Activated CD4-positive, CD25-positive, alpha-beta regulatory T cell (primary cell): ENCODE measurements at places on chromosomes 1 and 21.

GRCh38 chr1:8162168-8162567 is 136.1 kb upstream of the ERRFI1 start:
- no peak for DNase-seq

DNA sequence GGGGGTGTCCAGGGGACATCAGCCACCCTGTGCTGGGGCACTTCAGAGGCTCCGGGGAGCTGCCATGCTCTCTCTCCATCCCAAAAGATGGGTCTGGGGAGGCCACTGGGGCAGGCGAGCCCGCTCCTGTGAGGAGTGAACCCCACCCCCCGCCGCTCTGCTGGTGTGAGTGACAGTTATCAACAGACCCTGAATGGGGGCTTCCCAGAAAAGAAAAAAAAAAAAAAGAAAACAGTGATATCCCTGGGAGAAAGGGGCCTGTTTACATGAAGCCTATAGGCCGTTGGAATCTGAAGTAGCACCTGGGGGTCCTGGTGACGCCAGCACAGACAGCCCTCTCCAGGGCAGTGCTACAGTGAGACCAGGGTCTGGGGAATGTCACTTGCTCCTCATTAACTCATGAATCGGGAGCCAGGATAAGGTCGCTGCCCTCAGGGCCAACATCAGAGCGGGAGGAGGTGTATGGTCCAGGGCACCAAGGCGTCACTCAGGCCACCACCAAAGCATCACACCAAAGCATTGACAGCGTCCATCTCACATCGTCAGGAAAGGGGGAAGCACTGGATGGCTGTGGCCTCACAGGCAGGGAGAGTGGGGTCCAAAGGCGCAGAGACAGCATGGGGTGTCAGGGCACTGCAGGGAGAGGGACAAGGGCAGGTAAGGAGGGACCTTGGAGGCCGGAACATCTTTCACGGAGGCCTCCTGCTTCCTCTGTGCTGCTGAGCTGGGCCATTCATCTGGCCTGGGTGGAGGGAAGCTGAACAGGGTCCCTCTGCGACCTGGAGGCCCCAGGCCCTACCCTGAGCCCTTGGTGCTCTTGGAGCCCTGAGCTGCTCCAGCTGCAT is 8.4 kb upstream of the NPHP4 start:
- DNase-seq, result no peak

- no peak for DNase-seq
These were observed 45.6 kb upstream of the TMEM61 start for GRCh38 chr1:54934869-54935268.

DNA sequence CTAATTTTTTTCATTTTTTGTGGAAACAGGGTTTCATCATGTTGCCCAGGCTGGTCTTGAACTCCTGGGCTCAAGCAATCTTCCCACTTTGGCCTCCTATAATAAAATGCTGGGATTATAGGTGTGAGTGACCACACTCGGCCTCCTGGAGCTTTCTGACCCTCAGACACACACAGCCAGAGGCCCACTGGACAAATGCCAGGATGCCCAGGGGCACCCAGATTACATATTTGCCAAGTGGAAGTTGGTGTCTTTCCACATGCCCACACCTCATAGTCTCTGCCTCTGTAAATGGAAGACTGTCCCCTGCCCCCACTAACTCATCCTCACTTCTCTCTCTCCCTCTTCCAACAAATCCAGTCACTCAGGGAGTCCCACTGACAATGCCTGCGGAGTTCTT is 63.4 kb upstream of the LRP8 start:
- no peak for DNase-seq

DNA sequence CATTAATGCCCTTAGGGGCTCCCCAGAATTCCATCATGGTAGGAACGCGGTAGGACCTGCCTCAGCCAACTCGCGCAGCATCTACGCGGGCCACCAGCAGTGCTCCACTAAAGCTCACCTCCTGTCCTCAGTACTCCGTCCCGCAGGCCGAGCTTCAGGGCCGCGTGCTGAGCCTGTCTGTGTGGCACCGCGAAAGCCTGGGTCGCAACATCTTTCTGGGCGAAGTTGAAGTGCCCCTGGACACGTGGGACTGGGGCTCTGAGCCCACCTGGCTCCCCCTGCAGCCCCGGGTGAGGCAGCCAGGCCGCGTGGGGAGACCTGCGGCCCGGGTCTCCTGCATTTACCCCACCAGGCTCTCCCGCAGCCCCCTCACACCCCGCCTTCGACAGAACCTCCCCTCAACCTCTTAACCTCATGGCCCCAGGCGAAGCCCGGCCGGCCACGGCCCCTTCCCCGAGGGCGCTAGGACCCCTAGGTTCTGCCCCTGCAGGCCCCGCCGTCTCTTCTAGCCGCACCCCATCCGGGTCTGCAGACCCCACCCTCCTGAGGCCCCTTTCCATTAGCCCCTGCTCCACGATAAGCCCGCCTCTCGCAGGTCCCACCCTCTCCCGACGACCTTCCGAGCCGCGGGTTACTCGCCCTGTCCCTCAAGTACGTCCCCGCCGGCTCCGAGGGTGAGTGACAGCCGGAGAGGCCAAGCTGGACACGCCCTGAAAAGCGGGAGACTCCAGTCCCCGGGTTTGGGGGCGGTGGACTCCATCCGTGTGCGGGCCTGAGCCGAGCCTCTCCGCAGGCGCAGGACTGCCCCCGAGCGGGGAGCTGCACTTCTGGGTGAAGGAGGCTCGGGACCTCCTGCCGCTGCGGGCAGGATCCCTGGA is 9.1 kb downstream of the SYTL1 start:
- no peak for DNase-seq

DNA sequence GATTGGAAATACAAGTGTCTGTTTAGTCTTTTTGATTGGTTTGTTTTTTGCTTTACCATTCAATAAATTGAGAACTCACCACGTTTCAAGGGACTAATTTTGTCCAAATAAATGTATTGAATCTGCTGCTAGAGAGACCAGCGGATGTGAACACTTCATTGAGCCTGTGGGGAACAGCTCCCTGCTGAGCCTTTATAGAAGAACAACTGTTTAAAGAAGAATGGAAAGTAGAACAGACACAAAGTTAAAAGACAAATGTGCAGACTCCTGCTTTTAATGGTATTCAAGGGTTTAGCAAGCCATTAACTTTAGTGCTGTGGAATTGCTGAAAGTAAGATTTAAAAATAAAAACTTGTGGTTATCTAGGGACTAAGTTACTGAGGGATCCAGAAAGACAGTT is 817.7 kb upstream of the B3GALT2 start:
- DNase-seq, result no peak

DNA sequence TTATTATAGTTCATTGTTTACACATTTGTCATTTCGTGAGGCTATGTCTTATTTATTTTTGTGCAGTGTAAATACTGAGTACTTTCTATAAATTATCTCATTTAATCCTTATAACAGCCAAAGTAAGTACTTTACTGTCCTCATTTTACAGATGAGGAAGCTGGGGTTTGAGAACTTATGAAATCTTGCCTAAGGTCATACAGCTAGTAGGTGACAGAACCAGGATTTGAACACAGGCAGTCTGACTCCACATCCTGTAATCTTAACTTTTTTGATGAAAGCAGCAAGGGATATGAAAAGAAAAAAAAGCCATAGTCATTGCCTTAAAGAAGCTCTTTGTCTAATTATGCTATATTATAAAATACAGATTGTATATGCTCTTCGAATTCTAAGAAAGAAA is 107.1 kb upstream of the BMP8A start:
- DNase-seq, result no peak

DNA sequence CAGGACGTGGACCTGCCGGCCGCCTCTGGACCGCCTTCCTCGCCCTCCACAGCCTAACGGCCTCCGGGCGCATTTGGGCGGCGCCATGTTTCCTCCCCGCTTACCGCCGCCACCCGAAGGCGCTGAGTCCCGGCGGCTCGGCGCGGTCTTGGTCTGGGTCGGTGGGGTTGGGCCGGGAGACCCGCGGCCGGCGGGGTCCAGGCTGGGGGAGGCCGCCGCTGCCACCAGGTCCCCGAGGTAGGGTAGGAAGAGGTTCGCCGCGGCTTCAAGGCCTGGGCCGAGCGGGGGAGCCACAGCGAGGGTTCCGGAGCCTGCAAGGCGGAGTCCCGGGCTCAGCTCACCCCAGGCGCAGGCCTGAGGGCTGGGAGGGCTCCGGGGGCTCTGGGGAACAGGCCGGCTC is 5.5 kb downstream of the OR2C3 start:
- DNase-seq, result no peak

- DNase-seq, result no peak
These were observed 94.5 kb upstream of the RAVER2 start for GRCh38 chr1:64650411-64650810.

DNA sequence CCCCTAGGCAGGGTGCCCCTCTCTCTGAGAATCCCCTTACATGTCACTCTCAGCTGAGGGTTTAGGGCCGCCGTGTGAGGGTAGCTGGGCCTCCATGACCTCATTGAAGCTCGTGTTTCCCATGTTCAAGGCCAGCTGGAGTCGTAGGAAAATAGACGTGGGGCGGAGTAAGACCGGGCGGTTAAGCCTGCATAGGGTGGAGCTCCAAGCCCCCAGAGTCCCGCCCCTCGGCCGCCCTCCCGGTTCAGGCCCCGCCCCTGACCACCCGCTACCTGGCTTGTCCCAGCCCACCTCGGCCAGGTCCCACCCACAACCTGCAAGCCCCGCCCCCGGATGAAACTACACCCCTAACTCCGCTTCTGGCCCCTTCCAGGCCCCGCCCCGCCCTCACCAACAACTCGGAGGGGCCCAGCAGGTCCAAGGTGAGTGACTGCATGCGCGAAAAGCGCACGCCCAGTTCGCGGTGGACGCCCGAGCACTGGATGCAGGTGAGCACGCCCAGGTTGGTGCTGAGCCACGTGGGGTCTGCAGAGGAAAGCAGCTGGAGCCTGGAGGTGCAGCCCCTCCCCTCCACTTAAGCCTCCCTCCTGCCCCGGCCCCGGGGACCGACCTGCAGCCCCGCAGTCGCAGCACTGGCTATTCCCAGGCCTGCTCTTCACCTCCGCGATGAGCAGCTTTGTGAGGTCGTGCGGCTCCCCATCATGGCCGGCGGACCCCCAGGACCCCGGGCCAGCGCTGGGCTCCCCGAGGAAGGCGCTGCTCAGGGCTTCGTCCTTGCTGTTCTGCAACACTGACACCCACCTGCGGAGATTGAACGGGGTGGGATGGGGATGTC is 12.2 kb upstream of the TCEA3 start:
- no peak for DNase-seq

GRCh38 chr21:17613242-17613676 is 558 bp upstream of the BTG3 start:
- DNase-seq, result no peak

DNA sequence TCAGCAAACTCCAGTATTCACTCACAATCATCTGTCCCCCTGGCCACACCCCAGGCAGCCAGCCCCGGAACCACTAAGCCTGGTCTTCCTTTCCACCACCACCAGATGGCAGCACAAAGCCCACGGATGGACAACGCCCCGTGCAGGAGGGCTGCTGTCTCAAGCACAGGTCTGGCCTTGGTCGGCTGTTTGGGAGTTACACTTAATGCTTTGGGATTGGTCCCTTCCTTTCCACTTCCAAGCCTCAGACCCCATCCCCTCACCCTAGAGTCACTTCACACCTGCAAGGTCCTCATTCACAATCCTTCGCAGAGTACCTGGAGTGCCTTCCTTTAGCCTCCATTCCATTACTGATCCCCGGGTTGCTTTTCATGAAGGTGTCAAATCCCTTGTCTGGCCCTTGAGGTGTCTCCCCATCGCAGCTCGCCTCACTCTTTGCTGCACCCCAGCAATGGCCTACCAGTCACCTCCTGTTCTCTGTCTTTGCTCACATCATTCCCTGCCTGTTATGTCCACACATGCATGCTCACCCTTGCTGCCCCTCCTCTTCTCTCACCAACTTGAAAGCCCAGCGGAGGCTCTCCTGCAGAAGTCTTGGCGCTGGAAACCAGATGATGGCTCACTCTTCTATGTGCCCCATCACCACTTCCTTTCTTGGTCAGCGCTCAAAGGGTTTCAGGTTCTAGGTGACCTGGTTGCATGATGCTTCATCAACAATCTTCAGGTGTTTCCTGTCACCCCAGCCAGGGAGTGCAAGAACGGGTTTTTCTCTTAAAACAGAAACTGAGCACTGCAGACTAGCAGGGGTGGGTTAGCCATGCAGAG is 24.9 kb upstream of the KCNA2 start:
- DNase-seq, result peak; percentile 77

- no peak for DNase-seq
These were observed 45.0 kb downstream of the EPHB2 start for GRCh38 chr1:22755641-22756040.

DNA sequence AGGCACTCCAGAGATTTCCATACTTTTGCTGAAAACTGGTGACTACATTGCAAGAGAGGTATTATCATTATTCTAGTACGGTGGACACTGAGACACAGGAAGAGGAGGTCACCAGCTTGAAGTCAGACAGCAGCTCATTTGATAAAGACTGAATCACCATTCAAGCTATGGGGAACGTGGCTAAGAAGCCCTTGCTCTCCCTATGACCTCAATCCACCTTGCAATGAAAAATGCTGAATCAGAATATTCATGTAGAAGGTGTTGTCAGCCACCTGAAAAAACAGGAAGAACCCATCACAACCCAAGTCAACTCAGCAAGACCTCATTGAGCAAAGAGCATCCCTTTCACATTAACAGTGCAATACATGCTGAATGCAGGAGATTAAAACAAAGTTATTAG is 59.0 kb upstream of the FGGY start:
- no peak for DNase-seq

DNA sequence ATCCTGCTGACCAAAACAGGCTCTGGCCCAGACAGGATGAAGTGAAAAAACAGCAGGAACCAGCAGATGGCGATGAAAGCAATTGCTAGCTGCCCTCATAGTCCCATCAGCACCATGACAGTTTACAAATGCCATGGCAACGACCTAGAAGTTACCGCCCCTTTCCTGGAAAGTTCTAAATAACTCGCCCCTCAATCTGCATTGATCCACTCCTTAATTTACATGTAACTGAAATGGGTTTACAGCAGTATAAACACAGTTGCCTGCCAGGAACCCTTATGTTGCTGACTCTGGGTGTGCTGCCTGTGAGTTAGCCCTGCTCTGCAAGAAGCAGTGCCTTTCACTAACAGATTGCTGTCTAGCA is 65.5 kb upstream of the CR1L start:
- no peak for DNase-seq

DNA sequence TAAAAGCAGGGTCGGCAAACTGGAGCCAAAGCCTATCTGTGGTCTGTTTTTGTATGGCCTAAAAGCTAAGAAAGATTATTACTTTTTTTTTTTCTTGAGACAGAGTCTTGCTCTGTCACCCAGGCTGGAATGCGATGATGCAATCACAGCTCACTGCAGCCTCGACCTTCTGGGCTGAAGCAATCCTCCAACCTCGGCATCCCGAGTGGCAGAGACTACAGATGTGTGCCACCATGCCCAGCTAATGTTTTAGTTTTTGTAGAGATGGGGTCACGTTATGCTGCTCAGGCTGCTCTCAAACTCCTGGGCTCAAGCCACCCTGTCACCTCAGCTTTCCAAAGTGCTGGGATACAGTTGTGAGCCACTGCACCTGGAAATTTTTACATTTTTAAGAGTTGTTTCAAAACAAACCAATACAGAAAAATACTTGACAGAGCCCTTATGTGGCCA is 6.5 kb upstream of the GLRX2 start:
- no peak for DNase-seq

- DNase-seq, result no peak
These were observed 402.0 kb downstream of the LTN1 start for GRCh38 chr21:28590676-28591075.

- DNase-seq, result no peak
These were observed 273.8 kb downstream of the KCNJ6 start for GRCh38 chr21:37642493-37642892.

GRCh38 chr1:195071461-195071860 is 1536.8 kb downstream of the KCNT2 start:
- DNase-seq, result no peak
